Activated CD8-positive, alpha-beta memory T cell treated with anti-CD3 and anti-CD28 coated beads for 24 hours (primary cell): ENCODE measurements at places on chromosomes 5 and 9.
A peak's percentile ranks its signal among the peaks of the same experiment; 100 is the strongest.

DNA sequence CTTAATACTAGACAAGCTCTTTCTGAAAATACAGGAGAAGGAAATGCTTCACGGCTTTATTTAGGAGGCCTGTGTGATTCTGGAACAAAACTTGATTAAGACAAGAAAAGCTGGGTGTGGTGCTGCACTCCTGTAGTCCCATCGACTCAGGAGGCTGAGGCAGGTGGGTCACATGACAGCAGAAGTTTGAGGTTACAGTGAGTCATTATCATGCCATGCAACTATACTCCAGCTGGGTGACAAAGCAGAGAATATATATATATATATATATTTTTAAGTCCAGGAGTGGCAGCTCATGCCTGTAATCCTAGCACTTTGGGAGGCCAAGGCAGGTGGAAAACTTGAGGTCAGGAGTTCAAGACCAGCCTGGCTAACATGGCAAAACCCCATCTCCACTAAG lies 33.1 kb upstream of the SPIN1 start:
- DNase-seq = no peak

- DNase-seq = no peak
These were observed 25.8 kb upstream of the CD180 start for GRCh38 chr5:67222243-67223025.

GRCh38 chr9:23557689-23558088 lies 268.4 kb downstream of the ELAVL2 start:
- DNase-seq = no peak

DNA sequence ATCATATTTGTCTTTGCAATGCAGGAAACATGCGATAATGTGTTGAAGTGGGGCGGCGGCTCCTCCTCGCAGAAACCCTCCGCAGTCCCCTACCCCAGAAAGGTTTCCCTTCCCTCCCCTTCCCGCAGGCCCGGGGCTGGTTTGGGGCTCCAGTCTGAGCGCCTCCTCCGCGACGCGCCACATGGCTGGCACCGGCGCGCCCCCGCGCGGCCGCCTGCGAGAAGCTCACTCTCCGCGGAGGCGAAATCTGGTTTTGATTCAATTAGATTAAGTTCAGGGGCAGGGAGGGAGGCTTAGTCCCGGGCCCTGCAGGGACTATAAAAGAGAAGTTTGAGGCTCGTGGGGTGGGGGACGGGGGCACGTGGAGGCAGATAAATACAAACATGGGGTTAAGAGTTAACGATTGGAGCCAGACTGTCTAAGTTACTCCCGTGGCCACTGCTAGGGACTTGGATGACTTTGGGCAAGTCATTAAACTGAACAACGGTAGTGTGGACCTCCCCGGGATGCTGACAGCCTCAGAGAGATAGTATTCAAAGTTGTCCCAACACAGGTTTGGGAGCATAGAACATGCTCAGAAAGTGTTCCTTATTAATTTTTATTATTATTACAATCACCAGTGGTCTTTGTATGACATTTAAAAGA lies 69.4 kb downstream of the MSX2 start:
- DNase-seq = peak; percentile 70

DNA sequence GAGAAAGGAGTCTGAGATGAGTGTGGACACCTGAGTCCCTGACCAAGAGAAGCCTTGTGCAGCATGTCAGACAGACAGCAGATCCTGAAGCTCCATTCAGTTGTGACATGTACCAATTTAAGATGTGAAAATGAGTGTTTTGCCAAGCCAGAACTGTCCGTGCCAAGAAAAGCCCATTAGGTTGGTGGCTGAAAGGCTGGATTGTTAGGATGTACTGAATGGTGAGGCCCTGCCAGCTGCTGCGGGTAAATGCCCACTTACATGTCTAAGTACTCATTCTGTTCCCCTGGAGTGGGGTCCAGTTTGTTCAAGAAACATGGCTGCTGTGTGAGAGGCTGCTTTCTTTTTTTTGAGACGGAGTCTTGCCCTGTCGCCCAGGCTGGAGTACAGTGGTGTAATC lies 14.6 kb downstream of the DAPK1 start:
- no peak for DNase-seq

- peak; percentile 59 for DNase-seq
These were observed 23.4 kb downstream of the MINAR2 start for GRCh38 chr5:129771058-129771838.

GRCh38 chr5:151805414-151806223 lies 33.9 kb downstream of the G3BP1 start:
- DNase-seq = no peak

DNA sequence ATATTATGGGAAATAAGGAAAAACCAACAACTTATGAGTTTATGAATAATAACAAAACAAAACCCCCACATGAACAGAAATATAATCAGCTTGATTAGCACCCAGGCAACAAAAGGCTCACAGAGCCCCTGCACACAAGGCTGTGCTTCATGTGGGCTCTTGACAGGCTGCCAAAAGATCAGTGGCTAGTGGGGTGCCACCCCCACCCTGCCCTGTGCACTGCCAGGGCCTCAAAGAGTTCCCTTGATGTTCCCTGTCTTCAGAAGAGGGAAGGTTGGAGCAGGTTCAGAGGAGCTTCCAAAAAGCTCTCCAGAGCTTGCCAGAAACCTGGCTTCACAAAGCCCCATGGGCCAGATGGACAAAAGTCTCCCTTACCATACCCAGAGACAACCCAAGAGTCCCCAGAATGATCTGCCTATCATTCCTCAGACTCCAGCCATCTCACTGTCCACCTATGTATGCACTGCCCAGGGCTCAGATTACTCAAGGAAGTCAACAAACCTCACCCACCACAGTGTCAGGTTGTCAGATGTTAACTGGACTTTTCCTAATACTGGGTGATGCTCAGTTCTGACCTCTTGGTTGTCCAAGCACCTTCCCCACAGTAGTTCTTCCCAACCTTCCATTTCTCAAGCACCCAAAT lies 87.5 kb downstream of the SIL1 start:
- no peak for DNase-seq

- DNase-seq = no peak
These were observed 110.8 kb upstream of the ERCC6L2 start for GRCh38 chr9:95764533-95765319.

DNA sequence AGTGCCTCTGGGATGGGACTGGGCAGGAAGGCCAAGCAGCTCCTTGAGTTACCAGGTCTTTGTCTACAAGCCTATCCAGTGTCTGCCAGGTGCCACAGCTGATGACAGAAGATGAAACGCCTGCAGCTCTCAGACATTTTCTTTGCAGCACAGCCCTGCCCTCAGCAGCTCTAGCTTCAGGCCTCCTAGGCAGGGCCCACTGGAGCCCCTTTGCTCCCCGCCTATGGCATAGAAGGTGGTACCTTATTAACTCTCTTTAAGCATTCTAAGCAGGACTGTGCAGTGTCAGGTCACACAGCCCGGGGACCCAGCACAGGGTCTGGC lies 1.3 kb upstream of the SKP1 start:
- DNase-seq = no peak

DNA sequence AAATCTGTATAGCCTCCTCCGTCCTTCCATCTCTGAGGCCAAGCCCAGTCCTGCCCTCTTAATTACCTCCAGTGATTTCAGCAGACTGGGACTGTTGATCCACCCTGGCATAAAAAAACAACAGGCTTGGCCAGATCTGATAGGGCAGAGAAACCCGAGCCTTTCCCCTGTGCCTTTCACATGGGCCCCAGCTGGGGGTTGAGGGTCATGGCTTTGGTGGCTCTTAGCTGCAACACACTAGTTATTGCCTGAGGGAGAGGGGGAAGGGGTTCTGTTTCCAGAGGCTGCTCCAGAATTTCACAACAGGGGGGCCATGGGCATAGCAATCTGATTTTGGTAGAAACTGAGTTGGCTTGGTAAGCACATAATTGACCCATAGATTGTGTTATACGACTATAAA lies 21.2 kb upstream of the PANK3 start:
- no peak for DNase-seq

DNA sequence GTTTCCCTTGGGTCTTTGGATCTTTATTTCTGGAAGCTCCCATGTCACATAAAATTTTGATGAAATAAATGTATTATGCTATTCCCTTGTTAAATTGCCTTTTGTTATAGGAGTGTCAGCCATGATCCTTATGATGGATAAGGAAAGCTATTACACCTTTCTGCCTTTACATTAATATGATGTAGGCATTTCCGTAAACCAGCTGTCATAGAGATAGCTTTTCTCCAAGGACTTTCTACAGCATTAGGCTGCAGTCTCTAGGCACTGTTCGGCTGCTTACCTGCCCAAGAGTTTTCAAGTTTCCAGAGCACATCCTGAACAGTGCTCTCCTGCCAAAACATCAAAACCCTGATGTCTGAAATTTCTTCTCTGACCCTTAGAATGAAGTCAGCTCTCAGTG lies 87.4 kb downstream of the HAPLN1 start:
- no peak for DNase-seq

DNA sequence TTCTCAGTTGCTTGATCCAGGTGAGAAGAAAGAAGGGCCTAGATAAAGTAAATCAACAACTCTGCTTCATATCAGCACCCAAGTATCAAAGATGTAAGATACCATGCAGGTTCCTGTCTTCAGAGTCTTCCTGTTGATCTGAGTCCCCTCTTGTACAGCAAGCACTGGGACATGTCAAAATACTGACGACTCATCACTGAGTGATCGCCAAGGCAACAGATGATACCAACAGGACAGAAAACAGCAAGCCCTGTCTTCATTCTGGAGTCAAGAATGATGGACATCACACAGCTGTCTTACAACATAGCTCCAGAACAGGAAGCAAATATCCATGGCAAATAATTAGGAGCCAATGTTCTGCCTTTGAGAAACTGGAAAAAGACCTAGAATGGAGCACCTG lies 83.7 kb downstream of the TARS1 start:
- no peak for DNase-seq

GRCh38 chr9:125626187-125626586 lies 80.8 kb downstream of the MAPKAP1 start:
- no peak for DNase-seq

DNA sequence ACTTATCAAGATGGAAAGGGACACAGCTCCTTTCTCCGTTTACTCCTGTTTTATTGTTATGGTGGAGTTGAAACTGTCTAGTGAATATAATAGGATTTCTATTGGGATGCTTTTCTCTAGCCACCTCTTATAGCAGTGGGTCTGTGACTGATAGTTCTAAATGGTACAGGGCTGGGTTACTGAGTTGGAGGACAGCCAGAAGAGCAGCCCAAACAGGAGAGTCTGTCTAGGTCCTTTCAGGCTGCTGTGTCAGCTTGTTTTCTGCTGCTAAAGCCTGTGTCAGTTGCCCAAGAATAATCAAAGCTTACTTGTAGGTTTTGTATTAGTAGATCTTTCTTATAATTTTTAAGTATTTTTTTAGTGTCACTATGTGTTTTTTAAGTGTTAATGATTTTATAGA lies 356.0 kb upstream of the SEMA6A start:
- DNase-seq = no peak

DNA sequence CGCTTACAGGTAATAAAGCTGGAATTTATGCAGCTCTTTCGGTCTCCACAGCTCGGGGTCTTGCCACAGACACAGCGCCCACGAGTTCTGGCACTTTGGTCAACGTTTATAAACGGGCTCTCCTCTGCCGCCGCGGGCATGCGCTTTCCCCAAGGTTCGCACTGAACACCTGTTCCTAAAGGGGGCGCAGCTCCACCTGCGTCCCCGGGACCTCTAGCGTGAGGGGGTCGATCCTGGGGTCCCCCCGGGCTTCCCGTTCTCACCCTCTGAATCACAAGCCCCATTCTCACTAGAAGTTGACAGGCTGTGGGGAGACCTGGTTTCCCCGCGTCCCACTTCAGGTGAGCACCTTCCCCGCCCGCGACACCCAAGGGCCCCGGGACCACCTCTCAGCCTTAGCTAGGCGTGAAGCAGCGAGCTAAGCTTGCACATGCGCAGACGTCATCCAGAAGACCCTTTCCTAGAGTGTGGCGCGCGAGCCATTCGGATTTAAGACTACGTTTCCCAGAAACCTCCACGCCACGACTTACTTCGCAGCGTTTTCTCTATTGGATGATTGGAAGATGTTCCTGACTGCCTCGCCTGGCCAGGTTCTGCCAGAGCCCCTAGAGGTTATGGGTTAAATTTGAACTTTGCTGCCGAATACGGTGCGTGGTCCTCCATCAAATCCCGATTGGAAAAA lies 21.3 kb upstream of the ZNF782 start:
- DNase-seq = peak; percentile 72

DNA sequence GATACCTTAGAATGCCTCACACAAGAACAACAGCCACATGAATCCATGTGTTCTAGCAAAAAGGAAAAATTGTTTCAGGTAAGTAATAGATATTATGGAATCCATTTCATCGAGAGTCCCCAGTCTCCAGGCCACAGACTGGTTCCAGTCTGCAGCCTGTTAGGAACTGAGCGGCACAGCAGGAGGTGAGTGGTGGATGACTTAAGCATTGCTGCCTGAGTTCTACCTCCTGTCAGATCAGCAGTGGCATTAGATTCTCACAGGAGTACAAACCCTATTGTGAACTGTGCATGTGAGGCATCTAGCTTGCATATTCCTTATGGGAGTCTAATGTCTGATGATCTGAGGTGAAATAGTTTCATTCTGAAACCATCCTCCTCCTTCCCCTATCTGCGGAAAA lies 207.0 kb downstream of the CSNK1G3 start:
- DNase-seq = no peak

- DNase-seq = peak; percentile 71
These were observed 38.2 kb downstream of the GZMK start for GRCh38 chr5:55062039-55062779.

GRCh38 chr5:136054142-136055019 lies 25.6 kb downstream of the TGFBI start:
- no peak for DNase-seq

DNA sequence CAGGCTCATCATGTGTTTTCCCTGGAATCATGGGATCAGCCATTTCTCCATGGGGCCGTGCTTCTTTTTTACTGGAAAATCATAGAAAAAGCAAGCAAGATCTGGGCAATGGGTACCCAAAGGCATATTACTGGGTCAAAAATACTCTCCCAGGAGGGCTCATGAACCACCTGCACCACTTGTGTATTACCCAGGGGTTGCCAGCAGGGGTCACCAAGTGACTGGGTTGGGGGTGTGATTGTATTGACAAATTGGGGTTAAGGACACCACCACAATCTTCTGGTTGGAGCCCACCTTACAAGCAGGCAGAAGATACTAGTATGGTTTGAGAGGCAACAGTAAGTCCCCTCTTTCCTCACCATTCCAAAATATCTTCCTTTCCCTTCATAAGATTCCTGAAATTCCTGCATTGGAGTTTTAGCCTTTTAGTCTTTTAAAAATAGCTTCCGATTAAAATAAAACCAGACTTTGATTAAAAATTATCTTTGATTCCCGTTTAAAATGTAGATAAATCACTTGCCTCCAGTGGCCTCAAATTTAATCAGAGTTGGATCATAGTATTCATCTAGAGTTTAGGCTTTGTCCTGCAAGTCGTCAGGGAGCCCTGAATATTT lies 603.3 kb downstream of the KIF4B start:
- peak; percentile 78 for DNase-seq

- no peak for DNase-seq
These were observed 247.0 kb downstream of the TRPM3 start for GRCh38 chr9:70874451-70874850.

- no peak for DNase-seq
These were observed 8.7 kb upstream of the SSBP2 start for GRCh38 chr5:81759632-81760005.

GRCh38 chr9:112558476-112558875 lies 71.8 kb downstream of the KIAA1958 start:
- DNase-seq = no peak

- no peak for DNase-seq
These were observed 13.6 kb upstream of the IL17B start for GRCh38 chr5:149392718-149393117.
